ENCODE measurements at places on chromosomes 2 and 18. TPM values are rescaled to one million over a fixed set of nuclear protein-coding genes. Genes with fewer than 3 reads are reported as not detected.

C2orf76 gene
- total RNA-seq: 12.8 TPM

DNA sequence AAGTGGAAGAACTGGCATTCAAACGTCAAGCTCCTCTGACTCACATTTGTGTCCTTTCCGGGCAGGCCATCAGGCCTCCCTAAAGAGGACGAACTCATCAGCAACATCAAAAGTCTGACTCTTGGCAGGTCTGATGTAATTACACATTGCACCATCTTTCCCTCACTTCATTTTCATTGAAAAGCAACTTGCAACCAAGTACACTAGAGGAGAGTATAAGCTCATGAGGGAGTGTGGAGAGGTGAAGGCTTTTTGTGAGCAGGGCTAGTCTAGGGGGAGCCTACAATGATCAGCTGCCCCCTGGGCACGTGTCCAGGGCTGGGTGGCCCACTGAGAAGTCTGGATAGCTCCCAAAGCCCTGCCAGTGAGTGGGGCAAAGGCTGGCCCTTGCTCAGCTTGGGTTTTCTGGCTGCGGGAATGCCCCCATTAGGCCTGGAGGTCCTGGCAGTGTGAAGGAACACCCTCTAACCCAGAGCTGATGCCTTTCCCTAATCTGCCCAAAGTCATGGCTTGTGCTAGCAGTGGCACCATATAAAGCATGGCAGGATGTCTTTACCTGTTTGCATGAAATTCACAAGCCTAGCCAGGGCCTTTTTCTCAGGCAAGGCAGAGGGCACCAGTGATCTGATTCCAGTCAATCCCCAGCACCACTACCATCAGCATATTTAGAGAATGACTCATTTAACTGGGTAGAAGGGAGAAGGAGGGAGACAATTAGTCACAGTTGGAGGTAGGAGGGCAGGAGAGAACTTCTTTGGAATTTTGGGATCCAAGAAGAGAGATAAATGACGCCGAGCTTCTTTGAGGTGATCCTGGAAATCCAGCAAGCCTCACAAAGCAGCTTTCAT is 8.5 kb upstream of the DAW1 start:
- H3K36me3 ChIP-seq: no peaks in the 10 kb centered on the region
- no peak overlapping the region for H3K27ac ChIP-seq
- no peak for DNase-seq
- no peak overlapping the region for H3K4me3 ChIP-seq
- no peaks in the 10 kb centered on the region for H3K4me1 ChIP-seq

RAB11FIP5 gene
- 33.2 TPM for total RNA-seq

CYS1 gene
- 13.0 TPM for total RNA-seq

- no peak overlapping the region for H3K27ac ChIP-seq
- DNase-seq: no peak
- H3K4me1 ChIP-seq: peaks cover 31% of the 10 kb centered on the region
- H3K4me3 ChIP-seq: no peak overlapping the region
- H3K36me3 ChIP-seq: no peaks in the 10 kb centered on the region
Observed at GRCh38 chr18:63157293-63158011, 162.1 kb downstream of the BCL2 start.

C2orf15 gene
- 0.86 TPM for total RNA-seq

- H3K27me3 ChIP-seq: no peaks in the 10 kb centered on the region
- H3K36me3 ChIP-seq: no peaks in the 10 kb centered on the region
- no peak overlapping the region for H3K4me3 ChIP-seq
- no peaks in the 10 kb centered on the region for H3K4me1 ChIP-seq
- DNase-seq: no peak
- H3K27ac ChIP-seq: no peak overlapping the region
Observed at GRCh38 chr2:119240311-119241204, 16.9 kb downstream of the STEAP3 start.

DCC gene
- total RNA-seq: not detected

DNA sequence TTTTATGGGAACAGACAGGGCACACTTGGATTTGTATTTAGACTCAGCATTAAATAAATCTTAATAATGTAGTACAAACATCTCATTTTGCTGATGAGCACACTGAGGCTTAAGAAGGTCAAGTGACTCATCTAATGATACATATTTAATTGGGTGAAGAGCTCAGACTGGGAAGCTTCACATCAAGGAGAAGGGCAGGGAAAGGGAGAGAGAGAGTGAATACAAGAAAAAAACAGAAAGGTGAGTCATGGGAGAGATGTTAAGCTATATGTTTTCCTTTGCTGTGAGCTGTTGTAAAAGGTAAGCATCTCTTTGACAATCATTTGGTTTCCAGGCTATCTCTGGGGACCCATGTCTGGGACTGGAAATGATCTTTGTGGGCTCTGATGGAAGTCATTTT is 277.8 kb downstream of the SETBP1 start:
- no peaks in the 10 kb centered on the region for H3K27me3 ChIP-seq
- H3K4me1 ChIP-seq: no peaks in the 10 kb centered on the region
- DNase-seq: no peak
- H3K27ac ChIP-seq: no peak overlapping the region

DNA sequence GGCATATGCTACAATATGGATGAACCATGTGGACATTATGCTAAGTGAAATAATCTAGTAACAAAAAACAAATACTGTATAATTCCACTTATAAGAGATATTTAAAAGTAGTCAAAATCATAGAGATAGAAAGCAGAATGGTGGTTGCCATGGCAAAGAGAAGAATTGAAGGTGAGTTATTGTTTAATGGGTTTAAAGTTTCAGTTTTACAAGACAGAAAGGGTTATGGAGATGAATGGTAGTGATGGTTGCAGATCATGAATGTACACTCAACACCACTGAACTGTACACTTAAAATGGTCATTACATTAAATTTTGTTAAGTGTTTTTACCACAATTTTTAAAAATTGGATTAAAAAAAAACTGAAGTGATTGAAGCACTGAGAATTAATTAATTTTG is 298.2 kb upstream of the ZC3H15 start:
- no peak overlapping the region for H3K4me3 ChIP-seq
- H3K4me1 ChIP-seq: no peaks in the 10 kb centered on the region
- DNase-seq: no peak
- H3K36me3 ChIP-seq: no peaks in the 10 kb centered on the region

DNA sequence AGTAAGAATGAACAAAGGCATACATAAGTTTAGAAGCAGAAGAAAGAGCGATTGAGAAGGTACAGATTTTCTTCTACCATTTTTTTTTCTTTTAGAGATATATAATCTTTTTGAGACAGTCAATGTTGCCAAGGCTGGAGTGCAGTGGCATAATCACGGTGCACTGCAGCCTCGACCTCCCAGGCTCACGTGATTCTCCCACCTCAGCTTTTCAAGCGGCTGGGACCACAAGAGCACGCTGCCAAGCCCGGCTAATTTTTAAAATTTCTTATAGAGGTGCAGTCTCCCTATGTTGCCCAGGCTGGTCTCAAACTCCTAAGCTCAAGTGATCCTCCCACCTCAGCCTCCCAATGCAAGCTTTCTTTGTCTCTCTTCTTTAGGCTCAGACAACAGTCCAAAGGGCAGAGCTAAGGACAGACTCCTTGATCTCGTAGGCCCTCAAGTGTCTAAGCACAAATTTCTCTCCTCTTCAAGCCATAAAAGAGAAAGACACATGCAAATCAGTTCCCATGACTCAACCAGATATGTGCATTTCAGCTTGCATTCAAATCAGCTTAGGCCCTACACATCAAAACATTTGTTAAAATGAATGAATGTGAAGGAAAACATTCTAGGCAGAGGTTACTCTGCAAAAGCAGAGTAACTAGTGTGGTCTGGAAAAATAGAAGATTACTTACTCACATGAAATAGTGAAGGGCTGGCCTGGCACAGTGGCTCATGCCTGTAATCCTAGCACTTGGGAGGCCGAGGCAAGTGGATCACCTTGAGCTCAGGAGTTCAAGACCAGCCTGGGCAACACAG is 18.0 kb downstream of the ITSN2 start:
- no peak overlapping the region for H3K27ac ChIP-seq
- H3K36me3 ChIP-seq: no peaks in the 10 kb centered on the region
- H3K27me3 ChIP-seq: no peaks in the 10 kb centered on the region
- H3K4me3 ChIP-seq: no peak overlapping the region
- peaks cover 5% of the 10 kb centered on the region for H3K4me1 ChIP-seq
- DNase-seq: no peak

- no peak overlapping the region for H3K27ac ChIP-seq
- no peaks in the 10 kb centered on the region for H3K4me1 ChIP-seq
- no peaks in the 10 kb centered on the region for H3K36me3 ChIP-seq
- DNase-seq: no peak
Observed at GRCh38 chr2:36238106-36238505, 117.5 kb upstream of the CRIM1 start.

GRCh38 chr18:74898965-74899364 is 301.3 kb downstream of the ZNF407 start:
- H3K27me3 ChIP-seq: no peaks in the 10 kb centered on the region
- H3K27ac ChIP-seq: no peak overlapping the region

GRCh38 chr2:109510136-109511028 is 103.4 kb downstream of the SEPTIN10 start:
- no peaks in the 10 kb centered on the region for H3K27me3 ChIP-seq
- no peaks in the 10 kb centered on the region for H3K36me3 ChIP-seq
- no peak overlapping the region for H3K27ac ChIP-seq
- peaks cover 10% of the 10 kb centered on the region for H3K4me1 ChIP-seq
- DNase-seq: peak; percentile 85

CFC1 gene
- not detected for total RNA-seq

DNA sequence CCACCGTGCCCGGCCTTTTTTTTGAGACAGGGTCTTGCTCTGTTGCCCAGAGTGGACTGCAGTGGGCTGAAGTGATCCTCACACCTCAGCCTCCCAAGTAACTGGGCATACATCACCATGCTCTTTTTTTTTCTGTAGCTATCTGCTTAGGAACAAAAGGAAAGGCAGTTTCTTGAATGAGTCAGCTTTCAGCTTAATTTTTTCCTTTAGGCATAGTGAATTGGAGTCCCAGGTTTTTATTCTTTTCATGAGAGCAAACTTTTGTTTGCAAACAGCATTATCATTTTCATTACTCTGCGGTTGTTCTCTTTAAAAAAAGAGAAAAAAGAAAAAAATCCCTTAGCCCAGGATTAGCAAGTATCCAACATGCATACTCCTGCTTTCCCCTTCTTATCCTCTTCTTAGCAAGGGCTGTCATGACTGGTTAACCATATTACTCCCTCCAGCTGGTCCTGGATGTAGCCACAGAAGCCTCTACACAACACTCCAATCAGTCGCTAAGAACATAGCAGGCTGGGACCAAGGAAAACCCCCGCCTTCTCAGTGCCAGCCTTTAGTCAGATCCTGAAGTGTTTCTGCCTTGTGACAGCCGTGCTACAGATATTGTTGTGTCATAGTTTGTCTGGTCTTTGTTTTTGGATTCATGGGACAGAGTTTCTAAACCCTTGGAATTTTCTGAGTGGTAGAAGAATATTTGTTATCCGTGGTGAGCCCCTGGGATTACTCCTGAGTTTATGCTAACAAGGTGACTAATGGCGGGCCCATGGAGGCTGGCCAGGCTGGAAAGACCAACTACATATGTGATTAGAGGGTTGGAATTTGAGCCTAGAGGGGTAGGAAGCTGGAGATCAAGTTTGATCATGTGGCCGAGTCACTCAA is 23.3 kb upstream of the ST3GAL5 start:
- H3K4me1 ChIP-seq: peaks cover 7% of the 10 kb centered on the region
- DNase-seq: no peak
- H3K36me3 ChIP-seq: no peaks in the 10 kb centered on the region
- H3K27ac ChIP-seq: no peak overlapping the region
- no peak overlapping the region for H3K4me3 ChIP-seq

DNA sequence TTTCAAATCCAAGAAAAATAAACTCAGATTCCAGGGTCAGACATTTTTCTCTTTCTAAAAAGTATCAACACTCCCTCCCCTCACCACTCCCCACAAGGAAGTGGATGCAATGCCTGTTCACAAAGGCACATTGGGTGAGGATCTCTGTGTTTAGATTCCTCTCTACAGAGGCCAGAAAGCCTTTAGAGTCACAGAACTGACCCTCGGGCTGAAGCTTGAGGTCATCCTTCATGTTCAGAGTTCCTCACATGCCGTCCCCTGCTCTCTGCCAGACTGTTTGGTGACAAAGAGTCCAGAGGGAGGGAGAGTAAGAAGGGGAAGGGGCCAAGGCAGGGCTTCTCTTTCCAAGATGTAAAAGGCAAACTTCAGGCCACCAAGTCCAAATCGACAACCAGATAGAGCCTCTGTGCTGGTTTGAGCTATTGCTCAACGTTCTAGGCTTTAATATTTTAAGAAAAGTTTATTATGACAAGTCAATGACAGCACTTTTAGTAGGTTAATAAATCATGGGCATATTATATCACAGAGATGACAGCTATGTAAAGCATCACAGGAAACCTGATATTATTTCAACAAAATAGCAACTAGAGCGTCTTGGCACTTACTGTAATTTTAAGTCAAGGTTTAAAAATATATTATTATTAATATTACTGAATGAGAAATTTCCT is 269.4 kb downstream of the ETAA1 start:
- H3K27ac ChIP-seq: no peak overlapping the region
- no peaks in the 10 kb centered on the region for H3K36me3 ChIP-seq
- H3K4me3 ChIP-seq: no peak overlapping the region
- no peaks in the 10 kb centered on the region for H3K4me1 ChIP-seq

ZBTB7C gene
- 20.1 TPM for total RNA-seq

DNA sequence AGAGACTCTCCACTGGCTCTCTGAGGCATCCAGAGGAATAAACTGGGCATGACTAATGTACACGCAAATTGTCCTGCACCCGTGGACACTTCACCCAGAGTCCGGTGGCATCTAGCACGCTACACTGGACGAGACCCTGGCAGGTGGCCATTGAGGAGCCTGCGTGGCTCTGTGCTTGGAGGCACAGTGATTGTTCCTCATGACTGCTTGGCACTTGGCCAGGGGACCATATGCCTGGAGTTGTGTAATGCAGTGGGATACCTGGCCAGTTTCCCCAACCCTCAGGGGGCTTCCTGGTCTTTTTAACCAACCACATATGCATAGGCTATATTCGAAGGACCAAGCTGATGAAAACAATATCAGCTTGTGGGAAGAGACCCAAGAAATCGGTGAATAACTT is 66.6 kb downstream of the MTCL1 start:
- no peak overlapping the region for H3K27ac ChIP-seq
- H3K4me3 ChIP-seq: no peak overlapping the region
- no peaks in the 10 kb centered on the region for H3K4me1 ChIP-seq
- no peak for DNase-seq
- H3K36me3 ChIP-seq: no peaks in the 10 kb centered on the region
